NCI-H1694 treated with DMSO at 0.1 percent for 48 hours (cell line): ENCODE measurements at places on chromosomes 2 and 18.
A peak's percentile ranks its signal among the peaks of the same experiment; 100 is the strongest.

DNA sequence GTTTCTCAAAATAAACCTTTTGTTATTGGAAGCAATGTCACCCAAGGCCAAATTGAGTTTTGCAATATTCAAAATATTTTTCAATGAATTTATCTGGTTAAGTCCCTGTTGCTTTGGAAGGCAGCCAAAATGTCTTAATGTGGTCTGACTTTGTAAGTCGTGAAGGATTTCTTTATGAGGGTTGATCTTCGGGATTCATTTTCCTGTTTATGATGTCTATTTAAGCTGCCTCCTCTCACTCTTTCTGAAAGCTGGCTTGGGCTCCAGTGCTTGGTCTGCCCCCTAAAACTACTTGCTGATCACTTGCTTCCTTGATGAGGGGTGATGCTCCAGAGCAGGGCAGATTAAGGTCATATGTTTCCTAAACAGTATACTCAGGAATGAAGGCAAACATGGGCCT lies 141.1 kb downstream of the ANTXR1 start:
- no peak for DNase-seq

DNA sequence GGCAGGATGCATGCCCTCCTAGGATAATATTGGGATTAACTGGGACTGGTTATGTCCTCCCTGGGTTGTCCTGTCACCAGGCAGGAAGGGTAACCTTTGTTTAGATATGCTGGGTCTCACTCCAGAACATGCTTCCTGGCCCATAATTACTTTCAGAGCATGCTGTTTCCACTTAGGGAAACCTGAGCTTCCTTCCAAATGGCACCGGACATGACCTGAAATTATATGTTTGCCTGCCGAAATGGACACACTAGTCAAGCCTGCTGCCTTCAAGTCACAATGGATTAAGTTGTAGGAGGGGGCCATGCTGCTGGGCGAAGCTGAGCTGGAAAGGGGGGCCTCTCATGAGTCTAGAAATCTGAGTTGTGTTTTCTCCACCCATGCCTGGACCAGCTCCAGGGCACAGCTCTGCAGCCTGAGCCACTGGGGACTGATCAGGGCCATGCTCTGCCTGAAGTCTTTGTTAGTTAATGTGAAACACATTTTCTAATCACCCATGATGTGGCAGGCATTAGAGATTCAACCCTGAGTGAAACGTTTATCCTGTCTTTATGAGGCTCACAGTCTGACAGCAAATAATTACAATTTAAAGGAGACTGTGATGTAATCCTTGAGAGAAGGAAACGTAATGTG lies 273.3 kb downstream of the TNS1 start:
- DNase-seq = no peak

DNA sequence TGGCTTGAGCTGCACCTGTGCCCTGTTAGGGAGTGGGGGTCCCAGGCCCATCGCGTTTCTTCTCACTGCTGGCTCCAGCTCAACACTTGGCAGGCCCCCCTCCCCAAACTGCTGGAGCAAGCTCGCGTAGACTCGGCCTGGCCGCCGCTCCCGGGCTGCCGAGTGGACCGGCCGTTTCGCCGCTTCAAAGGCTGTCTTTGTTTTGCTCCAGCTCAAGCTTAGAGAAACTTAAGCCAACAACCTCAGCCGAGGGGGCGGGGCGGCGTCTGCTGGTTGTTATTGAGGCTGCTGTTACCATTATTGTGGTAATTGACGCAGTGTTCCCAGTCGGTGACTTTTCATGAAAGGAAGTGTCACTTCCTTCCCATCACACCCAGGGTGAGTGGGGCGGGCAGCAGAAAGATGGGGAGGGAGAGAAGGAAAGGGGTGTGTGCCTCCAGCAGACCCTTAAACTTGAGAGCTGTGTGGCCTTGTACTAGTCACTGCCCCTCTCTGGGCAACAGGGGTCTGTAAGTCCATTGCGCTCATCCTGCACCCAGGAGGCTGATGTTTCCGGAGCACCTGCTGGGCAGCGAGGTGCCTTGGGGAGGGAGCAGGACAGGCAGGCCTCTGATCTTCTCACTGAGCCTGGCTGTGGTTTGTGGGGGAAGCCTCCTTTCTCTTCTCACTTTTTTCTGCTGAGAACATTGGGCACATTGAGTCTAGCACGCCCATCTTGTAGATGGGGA lies 2.1 kb downstream of the ARID5A start:
- no peak for DNase-seq

DNA sequence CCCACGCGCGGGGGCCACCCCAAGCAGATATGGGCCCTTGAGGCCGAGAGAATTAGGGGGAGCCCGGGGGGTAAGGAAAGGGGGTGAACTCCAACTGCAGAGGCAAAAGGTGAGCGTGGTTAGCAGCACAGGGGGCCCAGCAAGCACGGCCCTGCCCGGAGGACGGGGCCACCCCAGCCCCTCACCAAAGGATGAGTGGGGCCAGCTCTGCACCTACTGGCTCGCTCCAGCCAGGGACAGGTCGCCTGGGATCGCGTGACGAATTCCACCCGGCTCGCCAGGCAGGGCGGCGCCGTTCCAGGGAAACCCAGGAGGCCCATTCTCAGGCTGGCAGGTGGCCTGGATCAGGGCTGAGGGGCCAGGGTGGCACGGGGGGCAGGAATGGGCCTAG lies 38.6 kb downstream of the BIN1 start:
- DNase-seq = no peak

DNA sequence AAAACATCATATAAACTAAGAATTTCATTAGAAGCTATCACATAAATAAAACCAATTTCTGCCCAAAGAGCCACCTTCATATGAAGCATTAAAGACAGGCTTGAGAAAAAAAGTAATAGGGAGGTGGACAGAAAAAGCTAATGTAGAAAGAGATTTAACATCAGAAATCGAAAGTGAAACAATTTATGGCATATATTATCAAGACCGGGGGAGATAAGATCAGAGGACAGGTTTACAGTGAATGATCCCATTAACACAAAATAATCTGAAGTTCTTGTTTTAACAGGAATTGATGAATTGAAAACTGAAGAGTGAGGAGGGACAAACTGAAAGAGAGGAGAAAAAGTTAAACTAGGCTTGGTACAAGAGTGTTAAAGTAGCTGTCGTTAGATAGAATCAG lies 786.3 kb upstream of the FSHR start:
- no peak for DNase-seq

- peak; percentile 1 for DNase-seq
Observed at GRCh38 chr18:394987-395362, 105.5 kb downstream of the COLEC12 start.

GRCh38 chr2:128638341-128639119 lies 319.9 kb upstream of the HS6ST1 start:
- DNase-seq = peak; percentile 11

- no peak for DNase-seq
Observed at GRCh38 chr2:23326330-23326729, 58.6 kb upstream of the KLHL29 start.

GRCh38 chr2:72134408-72134996 lies 13.2 kb downstream of the CYP26B1 start:
- DNase-seq = no peak

GRCh38 chr18:71105994-71106546 lies 817.2 kb downstream of the SOCS6 start:
- no peak for DNase-seq

DNA sequence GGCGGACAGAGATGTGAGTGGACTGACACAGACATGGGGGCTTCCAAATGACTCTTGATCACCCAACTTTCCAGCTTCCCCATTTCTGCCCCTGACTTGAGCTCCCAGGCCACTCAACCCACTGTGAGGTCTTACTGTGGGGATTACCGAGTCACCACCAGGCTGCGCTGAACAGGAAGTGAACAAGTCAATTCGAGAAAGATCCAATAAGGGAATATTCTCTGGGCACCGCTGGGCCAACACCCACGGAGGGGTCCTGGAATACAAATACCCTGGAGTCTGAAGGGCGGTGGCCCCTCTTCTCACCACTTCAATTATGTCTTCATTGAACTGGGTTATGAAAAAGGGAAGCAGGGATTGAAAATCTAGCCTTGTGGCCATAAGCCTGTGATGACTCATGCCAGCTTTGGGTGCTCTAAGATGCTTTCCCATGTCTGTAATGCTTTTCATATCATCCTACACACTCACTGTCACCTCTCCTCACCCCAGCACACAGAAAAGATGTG lies 37.7 kb downstream of the BCL11A start:
- no peak for DNase-seq
